ENCODE measurements at places on chromosomes 1 and 21.
A peak's percentile ranks its signal among the peaks of the same experiment; 100 is the strongest.

GRCh38 chr21:42051788-42052187, 19.3 kb upstream of the UMODL1 start:
- DNase-seq, result no peak

- DNase-seq, result no peak
Measured at GRCh38 chr1:84271441-84272151, 29.9 kb upstream of the SAMD13 start.

DNA sequence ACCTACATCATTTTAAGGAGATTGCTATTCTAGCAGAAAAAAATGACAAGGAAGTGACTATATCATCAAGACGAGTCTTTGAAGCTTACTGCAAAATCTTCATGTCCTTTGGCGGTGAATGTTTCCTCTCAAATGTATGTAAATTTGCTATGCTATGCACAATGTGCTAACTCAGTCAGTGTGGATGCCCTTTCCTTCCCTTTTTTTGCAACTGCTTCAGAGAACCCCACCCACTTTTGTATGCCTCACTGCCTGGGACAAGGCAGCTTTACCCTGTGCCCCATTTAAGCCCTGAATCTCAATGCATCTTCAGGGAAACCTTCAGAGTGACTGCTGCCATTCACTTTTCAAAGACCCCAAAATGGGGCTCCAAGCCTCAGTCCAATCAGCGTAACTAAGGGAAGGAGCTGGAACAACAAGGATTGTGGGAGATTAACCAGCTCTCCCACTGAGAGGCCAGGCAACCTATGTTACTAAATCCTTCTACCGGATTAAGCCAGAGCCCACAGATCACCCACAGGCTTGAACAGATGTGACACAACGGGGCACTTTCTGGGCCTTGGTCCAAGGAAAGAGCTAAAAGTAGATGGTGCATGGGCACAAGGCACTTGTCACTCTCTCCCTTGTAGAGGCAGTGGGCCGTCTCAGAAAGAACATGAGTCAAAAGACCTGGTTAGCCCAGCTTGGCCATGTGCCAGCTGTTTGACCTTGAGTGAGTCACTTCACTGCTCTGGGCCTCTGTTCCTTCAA, 154.4 kb downstream of the PLPP3 start:
- DNase-seq, result no peak

DNA sequence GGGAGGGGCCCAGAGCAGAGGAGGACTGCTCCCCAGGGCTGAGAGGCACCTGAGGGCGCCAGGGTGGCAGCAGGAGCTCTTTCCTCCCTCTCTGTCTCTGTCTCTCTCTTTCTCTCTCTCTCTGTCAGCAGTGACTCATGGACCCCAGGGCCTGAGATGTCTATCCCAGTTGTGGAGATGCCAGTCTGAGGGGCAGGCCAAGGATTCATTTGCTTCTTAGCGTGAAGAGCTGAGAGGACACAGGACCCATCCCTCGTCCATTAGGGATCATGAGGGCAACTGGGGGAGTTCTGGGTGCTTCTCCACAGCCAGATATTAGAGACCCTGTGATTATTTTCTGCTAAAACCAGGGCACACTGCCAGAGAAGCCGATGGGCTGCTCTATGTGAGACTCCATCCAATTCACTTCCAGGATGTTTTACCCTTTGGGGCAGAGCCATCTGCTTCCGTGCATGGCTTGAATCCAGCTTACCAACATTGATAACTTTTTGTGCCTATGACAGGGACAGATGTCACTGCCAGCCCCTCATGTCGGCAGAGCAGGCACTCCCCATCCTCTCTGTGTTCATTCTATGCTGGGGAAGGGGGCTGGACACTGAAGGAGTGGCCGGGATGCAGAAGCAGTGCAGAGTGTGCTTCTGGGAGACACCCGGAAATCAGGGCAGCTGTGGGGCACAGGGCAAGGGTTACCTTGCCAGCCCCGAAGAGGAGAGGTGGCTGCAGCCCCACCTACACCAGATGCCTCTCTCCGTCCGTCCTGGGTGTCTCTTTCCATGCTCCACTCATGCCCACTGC, 4.1 kb upstream of the PCBP3 start:
- peak; percentile 59 for DNase-seq

Data from activated effector memory CD4-positive, alpha-beta T cell treated with anti-CD3 and anti-CD28 coated beads, Interleukin-2, amount 50 U/mL, for 16 hours (primary cell).